ENCODE measurements at places on chromosomes 1 and 21. TPM values are rescaled to one million over a fixed set of nuclear protein-coding genes. Genes with fewer than 3 reads are reported as not detected.

The UBXN10 gene
- 1.3 TPM for total RNA-seq

GRCh38 chr1:219446288-219446687 is 166.6 kb downstream of the ZC3H11B start:
- DNase-seq = no peak

DNA sequence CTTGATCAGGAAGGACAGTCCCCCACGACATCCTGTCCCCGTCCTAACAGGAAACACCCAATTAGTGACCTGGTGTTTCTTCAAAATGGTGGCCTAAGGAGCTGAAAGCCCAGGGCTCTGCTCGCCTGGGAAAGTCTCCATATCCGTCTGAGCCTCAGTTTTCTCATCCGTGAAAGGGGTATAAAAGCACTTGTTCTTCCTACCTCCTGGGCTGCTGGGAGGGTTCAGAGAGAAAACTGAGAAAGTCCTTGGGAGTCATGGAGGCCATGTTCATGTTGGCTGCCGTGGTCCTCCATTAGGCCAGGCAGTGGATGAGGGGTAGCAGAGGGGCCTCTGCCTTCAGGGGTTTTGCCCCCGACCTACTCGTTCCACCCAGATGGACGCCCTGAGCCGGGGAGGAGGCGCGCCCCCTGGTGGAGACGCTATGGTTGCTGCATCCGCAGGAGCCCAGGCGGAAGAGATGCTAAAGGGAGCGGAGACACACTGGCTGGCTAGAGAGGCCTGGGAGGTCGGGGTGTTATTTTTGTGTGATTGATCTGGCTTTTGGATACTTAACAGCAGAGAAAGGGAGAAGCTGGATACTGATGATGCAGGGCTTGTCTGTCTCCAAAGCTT is 113.5 kb downstream of the PRDM2 start:
- no peak for DNase-seq

GRCh38 chr1:88985692-88986091 is 6.7 kb downstream of the KYAT3 start:
- DNase-seq = no peak

The TNFRSF4 gene
- total RNA-seq = 1.6 TPM

DNA sequence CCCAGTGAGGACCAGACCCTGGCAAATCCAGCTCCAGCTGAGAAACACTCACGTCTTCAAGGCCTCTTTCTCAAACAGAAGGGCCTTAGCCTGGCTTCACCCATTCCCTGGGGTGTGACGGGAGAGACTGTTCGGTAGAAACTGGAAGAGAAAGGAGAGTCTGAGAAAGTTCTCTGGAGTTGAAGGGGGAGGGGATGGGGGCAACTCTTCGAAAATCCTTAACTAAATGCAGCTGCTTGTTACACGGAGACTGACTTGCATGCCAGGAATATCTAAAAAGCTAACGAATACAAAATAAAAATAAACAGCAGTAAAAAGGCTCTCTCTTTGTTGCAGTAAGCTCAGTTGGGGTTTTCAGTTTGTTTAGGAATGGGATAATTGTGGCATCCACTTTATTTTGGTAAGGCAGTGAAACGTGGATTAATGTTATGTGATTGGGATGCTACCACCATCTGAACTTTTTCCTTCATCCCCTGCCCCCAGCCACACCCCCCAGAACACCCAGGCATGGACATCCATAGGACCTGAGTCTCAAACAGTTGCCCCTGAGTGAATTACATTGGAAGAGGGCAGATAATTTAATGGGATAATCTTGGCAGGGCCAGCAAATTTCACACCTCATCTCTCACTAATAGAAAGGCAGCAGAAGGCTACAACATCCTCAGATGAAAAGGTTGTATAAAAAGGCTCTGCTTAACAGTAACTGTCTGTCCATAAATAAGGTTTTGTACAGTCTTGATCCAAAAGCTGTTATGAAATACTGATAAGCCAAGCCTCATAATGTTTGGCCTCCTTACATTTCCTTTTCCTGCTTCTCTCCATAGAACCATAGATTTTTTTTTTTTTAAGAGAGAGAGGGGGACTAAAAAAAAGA is 5.8 kb downstream of the ROR1 start:
- no peak for DNase-seq

The NR1I3 gene
- total RNA-seq = not detected

The ENO1 gene
- 589 TPM for total RNA-seq

DNA sequence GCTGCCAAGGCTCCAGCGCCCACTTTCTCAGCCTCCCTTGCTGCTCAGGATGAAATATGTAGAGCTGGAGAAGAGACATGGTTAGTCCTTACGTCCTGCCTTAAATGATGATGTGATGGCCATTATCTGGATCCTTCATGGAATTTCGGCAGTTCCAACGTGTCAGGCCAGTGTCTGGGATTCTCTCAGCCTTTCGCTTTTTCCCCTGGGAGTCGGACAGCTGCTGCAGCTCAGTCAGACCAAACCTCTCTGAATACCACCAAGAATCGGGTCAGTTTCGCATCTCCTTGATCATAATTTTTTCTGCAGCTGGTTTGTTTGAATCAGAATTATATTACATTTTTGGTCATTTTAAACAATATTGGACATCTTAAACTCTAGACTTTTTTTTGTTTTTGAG is 22.3 kb upstream of the KLHDC8A start:
- no peak for DNase-seq

The CHI3L2 gene
- 22.0 TPM for total RNA-seq

GRCh38 chr21:36735201-36735515 is 36.2 kb downstream of the SIM2 start:
- DNase-seq = no peak

DNA sequence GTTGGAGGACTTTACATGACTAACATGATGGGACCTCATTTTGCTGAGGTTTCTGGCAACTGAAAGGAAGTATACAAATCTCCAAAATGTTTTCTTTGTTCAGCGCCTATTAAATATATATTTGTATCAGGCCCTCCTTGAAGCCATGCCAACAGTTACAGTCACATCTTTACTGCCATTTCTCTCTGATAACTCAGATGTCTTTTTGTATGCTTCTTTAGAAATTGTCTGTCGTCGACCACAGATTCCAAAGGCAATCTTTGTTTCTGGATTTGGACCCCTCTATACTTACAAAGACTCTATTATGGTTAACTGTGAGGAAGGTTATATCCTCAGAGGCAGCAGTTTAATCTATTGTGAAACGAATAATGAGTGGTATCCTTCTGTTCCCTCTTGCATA is 69.4 kb downstream of the C4BPA start:
- no peak for DNase-seq

The SLC27A3 gene
- total RNA-seq = 36.2 TPM

The ILDR2 gene
- total RNA-seq = 1.9 TPM

The NIT1 gene
- total RNA-seq = 37.0 TPM

GRCh38 chr1:36212782-36213181 is 11.5 kb upstream of the THRAP3 start:
- no peak for DNase-seq

The TGFB2 gene
- 1.6 TPM for total RNA-seq

GRCh38 chr1:240503558-240503957 is 108.4 kb downstream of the GREM2 start:
- no peak for DNase-seq

GRCh38 chr21:42301371-42302075 is 13.7 kb downstream of the TFF3 start:
- DNase-seq = no peak

- no peak for DNase-seq
These were observed 560.6 kb upstream of the BEND5 start for GRCh38 chr1:49337251-49337650.

GRCh38 chr21:46369520-46370235 is 45.7 kb downstream of the PCNT start:
- DNase-seq = no peak

The SPRR4 gene
- not detected for total RNA-seq

The SNX7 gene
- total RNA-seq = 31.5 TPM

- no peak for DNase-seq
These were observed 3.6 kb upstream of the CALML6 start for GRCh38 chr1:1911350-1912041.

The CD1B gene
- total RNA-seq = not detected

The CFAP45 gene
- total RNA-seq = 2.6 TPM

The B4GALT2 gene
- total RNA-seq = 19.8 TPM

The PALMD gene
- 35.3 TPM for total RNA-seq

The SELE gene
- total RNA-seq = 1.4 TPM

GRCh38 chr1:209620487-209620884 is 31.7 kb downstream of the LAMB3 start:
- no peak for DNase-seq

The LCE3B gene
- total RNA-seq = not detected

GRCh38 chr1:102891868-102892625 is 216.3 kb downstream of the COL11A1 start:
- DNase-seq = no peak

The SPATA21 gene
- not detected for total RNA-seq

GRCh38 chr1:63134501-63135173 is 187.7 kb upstream of the FOXD3 start:
- DNase-seq = no peak

The OR10J1 gene
- not detected for total RNA-seq

GRCh38 chr1:109251277-109252166 is 2.2 kb downstream of the CELSR2 start:
- DNase-seq = no peak

- DNase-seq = no peak
These were observed 27.5 kb downstream of the HUNK start for GRCh38 chr21:31900121-31900895.

DNA sequence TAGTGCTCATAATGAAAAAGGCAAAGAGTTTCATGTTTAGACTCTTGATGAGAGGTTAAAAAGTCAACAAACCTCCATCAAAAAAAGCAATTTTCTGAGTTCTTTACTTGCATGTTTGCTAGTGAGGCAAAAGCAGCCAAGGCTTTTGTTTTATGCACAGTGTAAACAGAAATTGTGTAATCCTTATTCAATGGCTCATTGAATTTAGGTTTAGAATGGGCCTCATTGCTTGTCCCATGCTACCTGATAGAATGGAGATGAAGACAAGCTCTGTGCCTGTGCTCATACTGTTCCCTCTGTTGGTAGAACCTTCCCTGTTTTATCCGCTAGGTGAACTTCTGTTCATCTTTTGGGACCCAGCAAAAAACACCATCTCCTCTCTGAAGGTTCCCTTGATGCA is 10.0 kb upstream of the LRRC8D start:
- DNase-seq = no peak

- DNase-seq = no peak
These were observed 89.2 kb downstream of the ACTL8 start for GRCh38 chr1:17844185-17844826.

The S100A16 gene
- total RNA-seq = 154 TPM

DNA sequence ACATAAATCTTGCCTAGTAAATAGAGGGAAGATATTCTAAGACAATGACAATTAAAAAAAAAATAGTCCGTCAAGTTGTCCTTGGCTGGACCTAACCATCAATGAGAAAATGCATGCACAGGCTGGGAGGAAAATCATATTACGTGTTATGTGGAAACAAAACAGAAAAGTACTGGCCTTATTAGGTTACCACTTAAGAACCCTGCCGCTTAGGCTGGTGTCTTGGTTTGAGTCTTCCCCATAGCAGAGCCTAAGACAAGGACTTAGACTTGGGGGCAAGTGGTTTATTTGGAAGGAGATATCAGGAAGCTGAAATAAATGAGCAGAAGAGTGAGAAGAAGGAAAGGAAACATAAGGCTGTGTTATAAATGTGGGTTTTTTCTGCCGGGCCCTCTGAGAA is 186.4 kb downstream of the MRPL39 start:
- DNase-seq = no peak

DNA sequence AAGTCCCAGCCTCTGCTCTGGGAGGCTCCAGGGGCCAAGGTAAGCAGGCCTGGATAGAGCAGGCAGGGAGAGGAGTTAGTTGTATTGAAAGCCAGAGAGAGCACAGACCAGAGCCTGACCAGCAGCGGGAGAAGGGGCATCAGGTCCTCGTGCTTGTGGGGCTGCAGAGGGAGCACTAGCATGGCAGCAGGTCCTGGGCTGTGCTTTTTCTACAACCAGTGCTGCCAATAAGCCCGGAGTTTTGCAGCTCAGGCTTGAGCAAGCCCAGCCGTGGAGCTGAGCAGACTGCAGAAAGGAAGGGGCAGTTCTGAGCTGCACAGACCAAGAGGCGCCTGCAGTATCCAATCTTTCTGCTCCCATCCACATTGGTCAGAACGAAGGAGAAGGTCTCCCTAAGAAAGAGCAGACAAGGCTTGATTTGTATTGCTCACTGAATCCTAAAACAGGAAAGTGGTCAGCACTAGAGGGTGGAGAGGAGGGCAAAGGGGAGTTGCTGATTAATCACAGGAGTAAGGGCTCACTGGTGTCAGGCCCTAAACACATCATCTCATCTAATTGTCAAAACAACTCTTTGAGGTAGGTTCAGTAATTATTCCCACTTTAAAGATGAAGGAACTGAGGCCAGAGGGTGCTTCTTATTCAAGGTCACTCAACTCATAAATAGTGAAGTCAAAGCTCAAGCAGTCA is 2.7 kb downstream of the DENND2D start:
- no peak for DNase-seq

DNA sequence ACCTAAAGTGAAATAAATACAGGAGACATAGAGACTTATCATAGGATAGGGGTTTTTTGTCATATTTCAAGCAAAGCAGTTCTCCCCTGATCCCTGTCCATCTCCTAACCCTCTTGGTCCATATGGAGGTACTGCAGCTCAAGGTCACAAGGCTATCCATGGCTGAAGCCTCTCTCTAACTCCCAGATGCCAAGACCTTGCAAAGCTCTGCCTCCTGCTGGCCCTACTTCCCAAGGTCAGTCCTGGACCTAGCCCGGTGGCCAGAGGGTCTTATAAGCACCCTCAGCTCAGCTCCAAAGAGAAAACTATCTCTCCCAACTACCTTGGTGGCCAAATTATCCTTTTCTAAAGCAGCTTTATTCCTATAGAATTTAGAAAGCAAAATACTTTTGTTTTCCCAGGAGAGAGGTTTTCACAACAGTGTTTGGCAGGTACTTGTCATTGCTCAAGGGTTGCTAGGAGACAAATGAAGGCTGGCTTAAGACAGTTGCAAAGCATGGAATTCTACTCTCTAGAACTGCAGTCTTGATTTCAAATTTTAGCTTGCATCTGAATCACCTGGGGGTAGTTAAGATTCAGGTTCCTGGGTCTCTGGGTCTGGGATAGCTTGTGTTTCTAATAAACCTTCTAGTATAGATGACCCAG is 121.5 kb downstream of the XCL2 start:
- DNase-seq = no peak

The MRPS21 gene
- total RNA-seq = 40.5 TPM

The KRTCAP2 gene
- total RNA-seq = 131 TPM

GRCh38 chr1:40530735-40531380 is 579 bp upstream of the ZNF684 start:
- DNase-seq = no peak

GRCh38 chr1:49197081-49197480 is 420.4 kb upstream of the BEND5 start:
- DNase-seq = no peak

The DEGS1 gene
- 84.4 TPM for total RNA-seq

The RAB42 gene
- 18.6 TPM for total RNA-seq

The TADA1 gene
- 14.1 TPM for total RNA-seq
